ENCODE measurements at places on chromosomes 1 and 21.
A peak's percentile ranks its signal among the peaks of the same experiment; 100 is the strongest.

DNA sequence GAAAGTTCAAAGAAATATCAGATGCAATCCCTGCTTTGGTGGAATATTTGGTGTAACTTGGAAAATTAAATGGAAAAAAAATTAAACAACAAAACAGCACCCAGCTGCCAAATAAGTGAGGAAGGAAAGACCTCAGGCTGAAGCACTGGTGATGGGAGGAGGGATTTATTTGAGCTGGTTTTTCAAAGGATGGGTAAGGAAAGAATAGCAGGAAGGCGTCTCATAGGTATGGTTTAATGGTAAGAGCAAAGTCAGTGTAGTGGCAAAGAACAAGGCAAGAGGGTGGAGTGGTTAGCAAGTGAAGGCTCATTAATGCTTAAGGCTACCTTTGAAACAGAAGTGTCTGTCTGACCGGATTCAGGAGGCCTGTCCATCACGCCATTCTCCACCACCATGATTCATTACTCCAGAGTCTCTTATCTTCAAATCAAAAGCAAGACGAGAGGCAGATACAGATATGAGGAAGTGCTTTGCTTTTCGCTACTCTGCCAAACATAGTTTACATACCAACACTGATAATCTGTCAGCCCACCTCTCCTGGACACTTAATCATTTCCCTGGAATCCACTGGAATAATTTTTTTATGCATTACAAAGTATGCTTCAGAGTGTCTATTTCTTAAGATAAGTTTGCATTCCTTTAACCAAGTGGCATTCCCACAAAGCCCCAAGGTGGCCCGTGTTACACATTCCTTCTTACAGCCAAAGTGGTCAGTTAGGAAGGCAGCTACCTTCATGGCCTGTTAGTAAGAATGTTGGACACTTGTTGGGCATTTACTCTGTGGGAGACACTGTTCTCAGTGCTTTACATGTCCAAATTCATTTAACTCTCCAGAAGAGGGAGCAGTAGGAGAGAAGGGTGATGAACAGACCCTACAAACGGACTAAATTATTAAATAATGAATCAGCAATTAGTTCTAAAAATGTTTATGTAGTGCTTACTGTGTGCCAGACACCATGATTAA, 146.6 kb downstream of the ROR1 start:
- DNase-seq = peak; percentile 88

DNA sequence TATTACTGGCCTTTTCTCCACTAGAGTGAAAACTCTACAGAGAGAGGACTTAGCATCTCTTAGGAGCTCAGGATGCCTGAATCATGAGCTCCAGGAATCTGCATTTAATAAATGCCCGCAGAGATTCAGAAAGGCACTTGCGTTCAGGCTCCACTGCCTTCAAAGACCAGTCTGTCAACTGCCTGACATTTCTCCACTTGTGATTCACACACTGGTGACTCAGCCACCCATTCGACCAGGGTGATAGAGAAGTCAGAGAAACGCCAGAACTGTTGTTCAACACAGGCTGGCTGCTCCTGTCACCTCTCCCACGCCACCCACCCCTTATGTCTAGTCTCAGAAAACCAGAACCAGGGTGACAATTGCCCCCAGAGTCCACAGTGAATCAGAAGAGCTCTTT, 26.9 kb upstream of the LBR start:
- DNase-seq = peak; percentile 75

- no peak for DNase-seq
These were observed 381.0 kb upstream of the VAMP3 start for GRCh38 chr1:7389906-7390603.

DNA sequence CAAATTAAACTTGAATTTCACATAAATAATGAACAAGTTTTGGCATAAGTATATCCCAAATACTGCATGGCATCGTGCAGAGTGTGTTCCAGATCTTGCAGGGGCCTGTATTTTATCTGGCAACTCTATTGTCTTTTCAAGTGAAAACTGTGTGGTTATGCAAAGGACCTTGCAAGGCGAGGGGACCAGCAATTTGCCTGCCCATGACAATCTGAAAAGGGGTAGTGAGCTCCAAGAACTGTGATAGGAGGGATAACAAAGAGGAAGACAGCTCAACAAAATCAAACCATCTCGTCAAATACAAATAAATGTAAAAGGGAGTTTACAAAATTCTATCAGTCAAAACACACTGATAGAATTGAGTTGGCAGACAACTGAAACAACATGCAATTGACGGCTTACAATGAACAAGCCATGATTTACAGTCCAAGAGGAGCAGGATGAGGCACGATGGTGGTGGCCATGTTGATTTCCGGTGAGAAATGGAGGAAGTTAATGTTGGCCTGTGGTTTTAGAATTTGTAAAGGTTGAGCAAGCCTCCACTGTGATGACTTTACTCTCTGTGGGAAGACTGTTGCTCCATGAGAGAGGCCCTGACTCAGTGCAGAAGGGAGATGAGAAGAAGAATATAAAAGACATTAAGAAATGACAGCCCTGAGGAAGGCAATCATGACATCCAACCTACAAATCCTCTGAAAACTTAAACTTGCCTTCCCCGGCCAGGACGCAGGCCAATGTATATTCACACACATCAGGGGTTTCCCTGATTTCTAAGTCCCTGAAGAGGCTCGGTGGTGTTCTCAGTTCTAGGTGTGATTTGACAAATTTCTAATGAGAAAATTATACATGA, 132.2 kb downstream of the ADSS2 start:
- DNase-seq = peak; percentile 59

DNA sequence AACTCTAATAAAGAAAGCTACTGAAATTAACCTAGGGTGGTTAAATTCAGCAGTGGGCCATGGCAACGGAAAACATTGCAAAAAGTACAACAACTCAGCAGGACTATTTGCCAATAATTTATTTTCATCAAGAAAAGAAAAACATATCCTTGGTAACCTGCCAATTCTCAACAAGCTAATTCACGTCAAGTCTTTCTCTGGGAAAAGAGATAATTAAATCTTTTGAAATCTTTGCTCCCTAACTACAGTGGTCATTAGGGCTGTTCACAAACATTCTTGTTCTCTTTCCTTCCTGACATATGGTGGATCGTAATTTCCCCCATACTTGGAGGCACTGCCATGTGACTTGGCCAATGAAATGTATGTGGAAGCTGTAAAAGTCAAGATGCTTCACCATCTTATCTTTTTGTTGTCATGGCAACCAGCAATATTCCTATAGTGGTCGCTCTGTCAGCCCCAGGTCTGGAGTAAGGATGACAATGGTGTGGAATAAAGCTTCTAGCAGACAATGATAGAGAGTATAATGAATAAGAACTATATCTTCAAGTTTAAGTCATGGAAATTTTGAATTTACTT, 29.6 kb upstream of the ZNF326 start:
- no peak for DNase-seq

GRCh38 chr1:192601143-192601542, 25.6 kb downstream of the RGS1 start:
- DNase-seq = no peak

DNA sequence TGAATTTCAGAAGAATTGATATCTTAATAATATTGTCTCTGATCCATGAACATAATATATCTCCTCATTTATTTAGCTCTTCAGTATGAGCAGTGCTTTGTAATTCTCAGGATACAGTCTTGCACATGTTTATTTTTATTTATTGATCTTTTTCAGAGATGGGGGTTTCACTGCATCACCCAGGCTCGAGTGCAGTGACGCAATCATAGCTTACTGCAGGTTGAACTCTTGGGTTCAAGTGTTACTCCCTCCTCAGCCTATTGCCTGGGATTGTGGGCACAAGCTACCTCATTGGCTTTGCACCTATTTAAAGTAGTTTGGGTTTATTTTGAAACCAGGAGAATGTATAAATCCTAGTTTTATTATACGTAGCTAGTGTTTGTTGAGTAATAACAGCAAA, 4.7 kb downstream of the RPS6KC1 start:
- DNase-seq = no peak

GRCh38 chr1:214416417-214416816, 135.0 kb downstream of the PTPN14 start:
- DNase-seq = peak; percentile 67

GRCh38 chr21:27219068-27219467, 252.2 kb upstream of the ADAMTS5 start:
- peak; percentile 70 for DNase-seq

DNA sequence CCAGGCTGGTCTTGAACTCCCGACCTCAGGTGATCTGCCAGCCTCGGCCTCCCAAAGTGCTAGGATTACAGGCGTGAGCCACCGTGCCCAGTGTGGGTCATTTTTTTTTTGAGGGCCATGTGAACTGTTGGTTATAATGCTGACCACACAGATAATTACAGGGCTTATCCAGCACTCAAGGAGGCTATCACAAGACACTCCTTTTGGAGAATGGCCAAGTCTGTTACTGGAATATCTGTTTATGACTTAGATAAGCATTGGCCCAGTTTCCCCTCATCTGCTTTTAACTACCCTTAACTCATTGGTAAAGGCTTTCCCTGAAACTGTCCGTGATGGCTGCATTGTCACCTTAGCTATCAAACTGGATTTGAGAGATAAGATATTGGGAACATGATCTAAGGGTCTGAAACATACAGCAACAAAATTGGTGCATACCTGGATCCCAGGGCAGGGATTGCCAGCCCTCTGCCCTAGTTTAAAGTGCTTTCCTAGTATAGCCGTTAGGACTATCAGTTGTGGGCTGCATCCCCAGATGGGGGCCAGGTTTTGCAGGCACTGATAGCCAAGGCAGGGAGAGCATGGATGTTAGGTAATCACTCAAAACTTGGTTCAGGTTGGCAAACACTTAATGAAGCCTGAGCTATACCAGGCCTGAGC, 15.6 kb downstream of the SZT2 start:
- no peak for DNase-seq

- peak; percentile 34 for DNase-seq
These were observed 59.8 kb downstream of the TOR1AIP2 start for GRCh38 chr1:179817789-179818188.

- DNase-seq = no peak
These were observed 32.3 kb downstream of the FMO1 start for GRCh38 chr1:171280599-171280998.

- DNase-seq = peak; percentile 51
These were observed 123.5 kb downstream of the CRB1 start for GRCh38 chr1:197391303-197392226.

DNA sequence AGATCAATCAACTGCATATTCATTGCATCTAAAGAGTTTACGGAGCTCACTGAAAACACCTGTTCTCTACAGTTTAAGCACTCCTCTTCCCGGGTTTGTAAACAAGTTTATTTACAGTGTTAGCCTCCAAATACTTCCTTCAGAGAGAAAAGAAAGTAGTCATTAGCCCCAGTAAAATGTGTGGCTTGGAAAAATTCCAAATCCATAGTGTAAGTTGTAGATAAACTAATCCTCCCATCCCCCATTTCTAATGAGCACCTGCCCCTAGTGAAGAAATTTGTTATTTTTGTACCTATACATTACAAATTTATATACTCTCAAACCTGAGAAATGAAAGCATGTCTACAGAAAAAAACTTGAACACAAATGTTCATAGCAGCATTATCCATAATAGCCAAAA, 21.9 kb downstream of the PUM1 start:
- DNase-seq = no peak

GRCh38 chr1:245953876-245954660, 553.0 kb downstream of the SMYD3 start:
- no peak for DNase-seq

- no peak for DNase-seq
These were observed 487.1 kb downstream of the KCNT2 start for GRCh38 chr1:196121181-196121580.

GRCh38 chr1:1567152-1567875, 7.3 kb downstream of the SSU72 start:
- DNase-seq = no peak

GRCh38 chr1:225685476-225686176, 32.7 kb upstream of the ENAH start:
- peak; percentile 64 for DNase-seq

DNA sequence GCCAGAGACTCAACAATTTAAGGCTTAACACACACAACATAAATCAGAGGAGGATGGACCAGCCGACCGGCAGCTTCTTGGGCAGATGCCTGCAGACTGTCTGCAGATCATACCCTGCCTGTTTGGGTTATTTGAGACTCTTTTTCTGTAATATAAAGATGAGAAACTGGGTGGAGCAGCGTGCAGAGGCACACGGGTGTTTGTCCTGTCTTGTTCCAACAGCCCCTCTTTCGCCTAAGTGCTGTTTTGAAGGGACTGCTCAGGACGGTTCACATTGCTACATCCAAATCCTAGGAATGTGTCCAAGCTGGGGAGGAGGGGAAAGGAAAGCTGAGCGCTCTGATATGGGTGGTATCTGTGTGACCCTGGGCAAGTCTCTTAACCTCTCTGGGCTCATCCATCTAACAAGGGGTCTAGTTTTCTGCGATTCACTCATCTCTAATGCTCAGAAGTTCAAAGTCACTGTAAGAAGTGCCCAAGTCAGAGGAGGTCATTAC, 149.9 kb downstream of the CLIC6 start:
- DNase-seq = no peak

- no peak for DNase-seq
These were observed 34.7 kb downstream of the AGT start for GRCh38 chr1:230679192-230679591.

DNA sequence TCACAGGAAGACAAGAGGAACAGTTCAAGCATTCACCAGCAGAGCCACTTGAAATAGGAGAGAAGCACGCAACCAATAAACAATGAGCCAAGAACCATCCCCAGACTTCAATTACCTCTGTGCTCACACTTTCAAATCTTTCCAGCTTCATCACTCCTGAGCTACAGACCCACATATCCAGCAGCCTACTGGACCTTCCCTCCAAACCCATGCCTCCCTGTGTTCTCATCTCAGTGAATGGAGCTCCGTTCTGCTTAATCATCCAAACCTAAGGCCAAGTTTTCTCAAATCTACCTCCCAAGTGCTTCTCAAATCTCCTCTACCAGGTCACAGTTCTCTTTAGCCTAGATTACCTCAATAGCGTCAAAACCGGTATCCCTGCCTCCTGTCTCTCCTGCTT, 3.7 kb downstream of the PEF1 start:
- no peak for DNase-seq

GRCh38 chr1:201504179-201504631, 2.7 kb downstream of the CSRP1 start:
- no peak for DNase-seq

DNA sequence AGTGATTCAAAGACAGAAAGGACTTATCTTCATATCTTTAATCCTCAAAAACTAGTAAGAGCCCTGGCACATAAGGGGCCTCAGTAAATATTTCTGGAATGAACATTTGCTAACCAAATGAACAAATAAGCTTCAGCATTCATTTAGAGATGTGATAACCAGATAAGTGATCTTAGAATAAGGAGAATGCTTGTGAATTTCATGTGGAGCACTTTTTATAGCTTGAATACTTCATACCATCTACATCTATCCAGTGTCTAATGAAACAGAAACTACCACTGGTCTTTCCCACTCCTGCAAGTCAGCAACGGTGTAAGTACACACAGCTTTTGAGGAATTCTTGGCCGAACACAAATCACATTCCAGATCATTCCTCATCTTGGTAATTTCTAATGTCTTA, 38.5 kb downstream of the EDEM3 start:
- DNase-seq = no peak

DNA sequence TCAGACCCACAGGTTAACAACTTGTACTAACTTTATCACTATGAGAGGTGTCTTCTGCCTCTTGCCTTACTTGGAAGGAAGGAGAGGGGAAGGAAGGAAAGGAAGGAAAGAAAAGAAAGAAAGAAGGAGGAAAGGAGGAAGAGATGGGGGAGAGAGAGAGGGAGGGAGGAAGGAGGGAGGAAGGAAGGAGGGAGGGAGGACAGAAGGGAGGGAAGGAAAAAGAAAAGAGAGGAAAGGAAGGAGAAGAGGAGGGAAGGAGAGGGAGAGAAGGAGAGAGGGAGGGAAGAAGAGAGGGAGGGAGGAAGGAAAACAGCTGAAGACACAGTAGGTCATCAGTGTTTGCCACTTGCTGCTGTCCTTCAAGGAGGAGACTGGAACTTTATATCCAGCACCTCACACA, 5.3 kb upstream of the SIPA1L2 start:
- no peak for DNase-seq
